AG10803 (cell line): ENCODE measurements at places on chromosomes 3 and 15.
A peak's percentile ranks its signal among the peaks of the same experiment; 100 is the strongest.

GRCh38 chr3:42728056-42728455 lies 25.5 kb upstream of the HHATL start:
- DNase-seq: no peak

- DNase-seq: no peak
These were observed 152.9 kb downstream of the IGF1R start for GRCh38 chr15:98801234-98801561.

GRCh38 chr15:67462875-67463274 lies 58.1 kb upstream of the C15orf61 start:
- DNase-seq: no peak

DNA sequence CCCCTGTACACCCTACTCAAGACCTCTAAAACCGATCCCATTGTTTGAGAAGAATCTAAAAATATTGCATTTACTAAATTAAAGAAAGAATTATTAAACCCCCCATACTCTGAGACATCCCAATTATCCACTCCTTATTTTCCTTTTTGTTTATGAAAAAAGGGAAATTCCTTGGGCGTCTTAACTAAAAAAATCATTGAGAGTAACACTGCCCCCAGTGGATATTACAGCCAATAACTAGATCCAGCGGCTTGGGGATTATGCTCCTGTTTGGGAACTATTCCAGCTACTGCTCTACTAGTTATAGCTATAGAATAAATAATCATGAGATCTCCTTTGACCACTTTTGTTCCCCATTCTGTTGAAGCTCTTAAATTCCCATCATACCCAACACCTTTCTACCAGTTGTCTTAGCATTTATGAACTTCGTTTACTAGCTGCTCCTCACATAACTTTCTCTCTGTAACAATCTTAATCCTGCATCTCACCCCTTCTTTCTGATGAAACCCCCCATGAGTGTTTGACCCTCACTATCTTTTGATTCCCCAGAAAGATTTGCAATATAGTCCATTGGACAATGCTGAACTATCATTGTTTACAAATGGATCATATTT lies 12.7 kb upstream of the CFAP91 start:
- peak; percentile 36 for DNase-seq

DNA sequence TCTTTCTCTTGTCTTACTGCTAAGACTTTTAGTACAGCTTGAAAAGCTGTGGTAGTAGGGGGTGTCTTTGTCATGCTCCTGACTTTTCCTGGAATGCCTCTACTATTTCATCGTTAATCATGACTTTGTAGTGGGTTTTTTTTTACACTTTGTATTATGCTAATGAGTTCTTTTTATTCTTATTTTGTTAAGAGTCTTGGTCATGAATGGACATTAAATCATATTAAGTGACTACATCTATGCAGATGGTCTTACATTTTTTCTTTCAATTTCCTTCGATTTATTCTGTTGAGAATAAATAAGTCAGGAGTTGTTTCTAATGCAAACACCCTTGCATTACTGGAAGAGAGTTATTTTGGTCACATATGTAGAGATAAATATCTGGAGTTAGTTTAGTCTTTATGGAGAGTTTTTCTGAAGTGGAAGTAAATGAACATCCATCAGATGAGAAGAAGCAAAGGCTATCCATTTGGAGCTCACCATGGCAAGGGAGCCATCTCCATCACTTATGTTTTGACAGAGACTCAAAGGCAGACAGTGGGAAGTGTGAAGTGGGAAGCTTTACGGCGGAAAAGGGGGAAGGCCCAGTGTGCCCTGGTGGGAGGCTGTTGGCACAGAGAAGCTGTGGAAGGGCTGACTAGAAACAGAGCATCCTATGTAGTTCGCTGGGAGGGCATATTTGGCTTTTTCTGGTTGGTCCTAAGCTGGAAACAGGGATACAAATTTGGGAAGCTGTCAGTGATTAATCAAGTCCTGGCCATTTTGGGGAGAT lies 73.1 kb upstream of the PRR23E start:
- no peak for DNase-seq

DNA sequence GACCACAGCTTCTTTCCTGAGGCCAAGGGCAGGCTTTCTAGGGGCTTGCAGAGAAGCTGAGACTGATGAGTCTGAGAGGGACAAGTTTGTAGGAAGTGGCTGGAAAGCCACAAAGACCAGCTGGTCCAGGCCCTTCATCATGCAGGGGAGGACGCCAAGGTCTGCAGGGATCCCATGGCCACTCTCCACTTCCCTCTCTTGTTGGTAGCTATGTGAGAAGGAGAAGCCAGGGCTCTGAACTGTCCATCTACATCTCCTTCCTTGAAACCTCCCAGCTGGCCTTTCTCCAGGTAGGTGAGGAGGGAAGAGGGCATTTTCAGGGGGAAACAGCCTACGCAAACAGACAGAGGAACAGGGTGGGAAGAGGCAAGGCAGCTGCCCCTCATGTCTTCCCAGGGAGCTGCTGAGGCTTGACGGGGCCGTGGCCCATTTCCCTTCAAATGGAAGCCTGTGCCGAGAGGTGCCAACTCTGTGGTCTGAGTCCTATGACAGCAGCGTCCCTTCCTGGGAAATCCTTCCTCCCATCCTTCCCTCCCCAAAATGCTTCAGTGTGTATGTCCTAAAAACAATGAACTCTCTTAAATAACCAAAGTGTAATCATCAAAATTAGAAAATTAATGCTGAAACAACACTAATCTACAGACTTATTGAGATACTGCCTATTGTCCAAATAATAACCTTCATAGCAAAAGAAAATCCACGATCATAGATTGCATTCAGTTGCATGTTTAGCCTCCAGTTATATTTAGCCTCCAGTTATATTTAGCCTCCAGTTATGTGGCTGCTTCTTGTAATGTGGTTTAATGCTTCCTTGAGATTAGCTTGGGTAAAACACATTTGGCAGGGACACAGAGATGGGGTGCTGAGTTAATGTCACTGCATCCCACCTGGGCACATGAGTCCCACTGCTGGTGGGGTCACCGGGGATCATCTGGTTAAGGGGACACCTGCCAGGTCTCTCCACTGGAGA lies 36.0 kb downstream of the GNB5 start:
- no peak for DNase-seq

DNA sequence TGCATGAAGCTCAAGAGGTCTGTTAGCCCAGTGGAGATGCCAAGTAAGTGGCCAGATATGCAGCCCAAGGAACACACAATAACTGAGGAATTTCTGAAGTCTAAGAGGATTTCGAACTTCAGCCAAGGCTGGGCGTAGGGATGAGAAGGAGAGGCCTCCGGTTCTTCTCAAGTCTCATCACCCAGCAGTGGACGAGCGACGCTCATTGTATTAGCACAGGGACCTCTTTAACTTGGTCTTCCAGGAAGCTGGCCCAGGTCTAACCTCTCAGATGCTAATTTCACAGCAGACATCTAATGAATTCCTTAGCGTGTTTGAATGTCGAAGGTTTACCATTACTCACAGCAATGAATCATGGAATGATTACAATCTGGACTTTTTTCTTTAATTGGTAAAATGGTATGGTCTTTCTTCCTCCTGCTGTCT lies 85.0 kb downstream of the HES1 start:
- no peak for DNase-seq

- DNase-seq: no peak
These were observed 24.9 kb upstream of the ATP2B2 start for GRCh38 chr3:10530241-10530640.

GRCh38 chr3:66342717-66343356 lies 122.0 kb downstream of the SLC25A26 start:
- peak; percentile 88 for DNase-seq

DNA sequence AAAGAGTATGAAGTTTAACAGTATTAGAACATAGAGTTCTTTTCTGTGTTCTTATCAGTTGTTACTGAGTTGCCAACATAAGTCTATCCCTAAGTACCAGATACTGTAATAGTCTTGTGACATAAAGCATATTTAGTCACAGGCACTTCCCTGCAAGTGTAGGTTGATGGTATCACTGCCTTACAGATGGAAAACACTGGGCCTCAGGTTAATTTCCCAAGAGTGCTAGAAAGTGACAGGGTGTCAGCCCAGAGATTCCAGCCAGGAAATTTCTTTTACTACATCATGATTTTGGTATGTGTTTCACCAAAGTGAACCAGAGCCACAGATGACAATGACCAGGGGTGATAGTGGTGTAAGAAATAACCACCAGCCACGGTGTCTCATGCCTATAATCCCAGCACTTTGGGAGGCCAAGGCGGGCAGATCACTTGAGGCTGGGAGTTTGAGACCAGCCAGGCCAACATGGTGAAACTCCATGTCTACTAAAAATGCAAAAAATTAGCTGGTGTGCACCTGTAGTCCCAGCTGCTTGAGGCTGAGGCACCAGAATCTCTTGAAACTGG lies 3.2 kb downstream of the EIF1B start:
- peak; percentile 42 for DNase-seq

DNA sequence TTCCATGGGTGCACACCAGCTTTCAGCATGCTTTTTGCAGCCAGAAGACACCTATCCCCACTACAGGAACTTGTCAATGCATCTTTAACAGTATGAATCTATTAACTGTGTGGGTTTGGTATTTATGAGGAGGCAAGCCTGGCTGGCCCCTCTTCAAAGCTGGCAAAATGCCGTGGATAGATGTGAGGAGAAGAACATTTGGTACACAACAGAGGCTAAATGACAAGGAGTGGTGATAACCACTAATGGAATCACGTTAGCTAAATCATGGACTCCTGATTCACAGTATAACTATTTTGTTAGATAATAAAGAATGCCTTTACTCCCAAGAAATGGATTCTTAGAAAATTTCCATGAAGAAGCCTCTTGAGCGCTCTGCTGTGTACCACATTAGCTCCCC lies 187.2 kb downstream of the CLSTN2 start:
- DNase-seq: no peak

DNA sequence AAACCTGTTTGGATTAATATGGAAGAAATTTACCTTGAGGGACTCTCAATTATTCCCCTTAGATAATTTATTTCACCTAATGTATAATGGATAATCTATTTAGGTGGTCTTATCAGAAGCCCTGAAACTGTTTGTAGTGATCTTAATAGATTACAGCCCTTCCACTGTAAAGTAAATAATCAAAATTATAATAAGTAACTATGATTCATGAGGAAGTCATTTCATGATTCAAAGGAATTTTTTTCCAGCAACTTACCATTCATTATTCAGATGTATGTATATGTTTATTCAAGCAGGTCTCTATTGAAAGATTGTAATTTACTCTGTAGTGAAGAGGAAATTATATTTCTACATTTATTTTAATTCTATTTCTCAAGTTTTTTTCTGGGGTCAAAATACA lies 250.6 kb upstream of the ROBO1 start:
- no peak for DNase-seq

- no peak for DNase-seq
These were observed 316.8 kb upstream of the ATP10A start for GRCh38 chr15:26179906-26180305.

DNA sequence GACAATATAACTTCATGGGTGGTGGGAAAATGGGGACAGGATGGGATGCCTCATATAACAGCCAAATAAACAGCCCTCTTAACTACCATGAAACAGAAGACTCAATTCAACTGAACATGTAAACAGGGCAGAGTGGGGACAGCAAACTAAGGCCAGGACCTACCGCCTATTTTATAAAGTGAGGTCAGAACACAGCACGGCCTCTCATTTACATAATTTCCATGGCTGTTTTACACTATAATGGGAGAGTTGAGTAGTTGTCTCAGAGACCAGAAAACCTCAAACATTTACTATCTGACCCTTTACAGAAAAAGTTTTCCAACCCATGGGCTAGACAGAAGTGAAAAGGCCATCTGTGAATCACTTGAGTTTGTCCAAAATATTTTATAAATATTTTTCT lies 56.7 kb upstream of the SNRPA1 start:
- DNase-seq: no peak

- DNase-seq: peak; percentile 90
These were observed 68.2 kb upstream of the SMAD3 start for GRCh38 chr15:66997212-66997611.

GRCh38 chr3:107629566-107629965 lies 106.8 kb downstream of the BBX start:
- DNase-seq: peak; percentile 51

DNA sequence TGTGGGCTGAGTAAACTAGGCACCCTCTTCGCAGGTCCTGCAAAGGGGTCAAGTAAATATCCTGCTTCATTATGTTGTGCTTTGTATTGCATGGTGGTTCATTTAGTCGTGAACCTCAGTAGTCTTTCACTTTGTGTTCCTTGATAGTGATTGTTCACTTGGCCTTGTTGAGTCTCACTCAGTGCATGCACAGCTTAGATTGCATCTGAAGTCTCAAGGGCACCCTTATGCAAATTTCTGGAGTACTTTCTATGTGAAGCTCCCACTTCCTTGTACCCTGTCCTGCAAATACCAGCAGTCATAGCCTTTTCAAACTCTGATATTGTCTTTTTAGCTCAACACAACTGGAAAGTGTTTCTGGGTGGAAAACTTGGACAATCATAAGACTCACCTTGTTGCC lies 519.2 kb downstream of the NAALADL2 start:
- no peak for DNase-seq

DNA sequence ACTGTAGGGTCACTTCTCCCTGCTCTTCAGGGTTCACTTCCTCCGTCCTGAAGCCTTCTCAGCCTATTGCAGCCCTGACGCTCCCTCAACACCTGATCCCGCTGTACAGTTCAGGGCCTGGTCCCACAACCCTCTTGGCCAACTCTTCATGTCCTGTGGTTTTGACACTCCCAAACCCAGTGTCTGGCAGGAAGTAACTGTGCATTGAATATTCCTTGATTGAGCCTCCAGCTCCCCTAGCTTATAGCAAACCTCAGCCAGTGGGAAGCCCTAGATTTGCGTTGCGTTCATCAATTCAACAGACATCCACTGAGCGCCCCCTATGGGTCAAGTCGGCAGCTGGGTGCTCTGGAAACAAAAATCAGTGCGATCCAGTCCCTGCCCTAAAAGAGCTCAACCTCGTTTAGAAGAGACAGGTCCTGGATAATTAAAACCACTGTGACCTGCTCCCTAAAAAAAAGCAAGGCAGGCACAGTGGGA lies 13.5 kb downstream of the UBAP1L start:
- peak; percentile 56 for DNase-seq
